Pancreas (tissue), 10 donors: ENCODE measurements at places on chromosomes 13 and 19.

- no peak for DNase-seq
Measured at GRCh38 chr19:35483089-35483488, 7.2 kb downstream of the KRTDAP start.

- no peak for DNase-seq
Measured at GRCh38 chr19:7492558-7492957, 3.7 kb upstream of the PEX11G start.

DNA sequence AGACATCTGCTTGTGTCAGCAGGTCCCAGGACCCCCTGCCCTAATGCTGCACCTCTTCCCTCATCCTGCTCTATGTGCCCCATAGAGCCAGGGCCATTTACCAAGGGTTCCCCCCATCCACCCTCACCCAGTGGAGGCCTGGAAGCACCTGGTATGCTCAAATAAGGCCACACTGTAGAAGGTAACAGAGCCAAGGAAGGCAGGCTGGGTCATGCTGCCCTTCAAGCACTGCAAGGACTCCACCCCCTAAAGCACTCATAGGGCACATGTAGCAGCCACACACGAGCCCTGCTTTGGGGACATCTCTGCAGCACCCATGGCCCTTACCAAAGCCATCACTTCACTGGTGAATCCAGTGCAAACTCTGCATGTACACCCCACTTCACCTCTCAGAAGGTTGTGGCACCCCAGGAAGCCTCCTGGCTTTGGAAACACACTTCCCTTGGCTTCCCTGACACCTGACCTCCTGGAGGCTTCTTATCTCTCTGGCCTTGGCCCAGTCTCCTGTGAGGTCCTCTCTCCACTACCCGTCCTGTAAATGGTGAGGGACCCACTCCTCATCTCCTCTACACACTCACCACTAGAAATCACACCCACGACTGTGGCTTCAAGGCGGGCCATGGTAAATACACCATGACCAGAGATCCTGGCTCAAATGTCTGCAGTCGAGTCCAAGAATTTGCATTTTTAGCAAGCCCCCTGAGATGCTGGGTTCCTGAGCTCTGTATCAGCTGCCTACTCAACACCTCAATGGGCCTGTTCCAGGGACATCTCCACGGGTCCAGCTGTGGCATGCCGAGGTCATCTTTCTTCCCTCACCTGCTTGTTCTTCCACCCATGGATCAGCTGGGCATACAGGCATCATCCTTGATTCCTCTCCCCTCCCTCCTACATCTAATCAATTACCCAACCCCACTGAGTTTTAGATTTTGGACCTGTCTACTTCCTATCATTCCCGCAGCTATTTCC lies 80.9 kb upstream of the DOCK9 start:
- DNase-seq: no peak

- DNase-seq: no peak
Measured at GRCh38 chr19:43779820-43780219, 953 bp downstream of the KCNN4 start.
